Left lung (tissue), 14 donors: ENCODE measurements at places on chromosomes 6 and 20.

- DNase-seq = no peak
Measured at GRCh38 chr6:35569011-35569461, 56.3 kb upstream of the TULP1 start.

DNA sequence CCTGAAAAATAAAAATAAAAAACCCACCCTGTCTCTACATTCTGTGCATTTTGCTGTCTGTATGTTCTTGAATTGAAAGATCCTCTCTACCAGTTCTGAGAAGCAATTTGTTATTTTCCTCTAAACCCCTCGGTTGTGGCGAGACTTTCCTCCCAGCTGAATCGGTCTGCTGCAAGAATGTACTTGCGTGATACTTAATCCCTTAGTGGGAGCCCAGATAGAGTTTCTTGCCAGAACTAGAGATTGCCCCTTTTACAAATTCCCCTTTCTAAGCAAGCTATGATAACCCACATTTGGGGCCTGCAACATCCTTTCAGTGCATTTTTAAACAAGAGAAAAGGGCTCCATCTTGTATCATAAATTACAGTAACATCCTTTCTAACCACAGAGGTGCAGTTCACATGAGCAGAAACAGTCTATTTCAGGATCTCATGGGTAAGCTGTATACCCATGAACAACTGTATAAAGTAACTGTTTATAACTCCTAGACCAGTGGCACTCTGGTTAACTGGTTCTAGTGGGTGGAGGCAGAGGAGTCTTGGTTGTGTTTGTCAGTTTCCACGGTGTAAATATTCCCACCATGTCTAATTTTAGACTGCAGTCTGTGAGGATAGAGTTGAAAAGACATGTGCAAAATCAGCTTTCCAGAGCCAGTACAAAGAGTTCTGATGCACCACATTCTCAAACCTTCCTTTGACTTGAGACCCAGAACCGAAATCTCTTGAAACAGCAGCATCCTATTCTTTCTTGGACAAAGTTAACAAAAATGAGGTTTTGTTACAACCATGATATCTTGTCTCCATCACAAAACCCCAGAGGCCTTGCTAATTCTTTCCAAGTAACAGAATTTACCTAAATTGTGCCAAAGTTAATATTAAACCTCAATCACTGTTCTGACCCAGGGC lies 113.1 kb upstream of the ZNF217 start:
- no peak for DNase-seq

GRCh38 chr6:129767776-129768485 lies 58.0 kb upstream of the ARHGAP18 start:
- DNase-seq = no peak

DNA sequence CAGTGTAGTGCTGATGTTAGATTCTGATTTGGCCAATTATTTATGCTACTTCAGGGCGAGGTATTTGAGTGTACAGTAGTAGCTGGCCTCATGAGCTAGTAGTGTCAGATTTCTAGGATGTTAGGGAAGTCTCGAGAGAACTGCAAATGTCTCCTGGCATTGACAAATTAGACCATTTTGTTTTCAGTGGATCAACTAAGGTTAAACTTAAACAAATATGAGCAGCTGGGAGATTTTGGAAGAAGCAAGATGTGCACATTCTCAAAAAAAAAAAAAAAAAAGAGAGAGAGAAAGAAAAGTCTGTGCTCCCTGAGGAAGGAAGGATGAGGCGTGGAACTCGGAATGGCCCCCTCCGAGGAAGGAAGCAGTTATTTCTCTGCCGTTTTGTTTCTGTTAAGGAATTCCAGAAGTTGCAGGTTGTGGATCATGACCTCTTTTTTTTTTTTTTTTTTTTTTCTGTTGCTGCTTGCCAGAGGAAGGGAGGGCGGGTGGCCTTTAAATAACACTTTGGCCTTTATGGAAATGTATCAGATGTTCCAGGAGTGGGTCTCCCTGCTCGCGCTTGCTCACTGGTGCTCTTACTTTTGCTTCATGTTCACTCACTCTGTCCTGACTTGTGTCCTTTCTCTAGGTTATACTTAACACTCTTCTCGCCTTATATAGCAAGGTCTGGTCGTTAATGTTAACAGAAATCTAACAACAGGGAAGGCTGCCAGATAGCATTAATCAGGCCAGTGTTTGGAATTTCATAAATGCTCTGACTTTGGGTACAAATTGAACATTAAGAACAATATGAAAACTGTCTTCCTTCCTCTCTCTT lies 124.4 kb downstream of the TCP11 start:
- DNase-seq = no peak

GRCh38 chr6:143222801-143223231 lies 162.1 kb downstream of the AIG1 start:
- DNase-seq = peak; percentile 53

DNA sequence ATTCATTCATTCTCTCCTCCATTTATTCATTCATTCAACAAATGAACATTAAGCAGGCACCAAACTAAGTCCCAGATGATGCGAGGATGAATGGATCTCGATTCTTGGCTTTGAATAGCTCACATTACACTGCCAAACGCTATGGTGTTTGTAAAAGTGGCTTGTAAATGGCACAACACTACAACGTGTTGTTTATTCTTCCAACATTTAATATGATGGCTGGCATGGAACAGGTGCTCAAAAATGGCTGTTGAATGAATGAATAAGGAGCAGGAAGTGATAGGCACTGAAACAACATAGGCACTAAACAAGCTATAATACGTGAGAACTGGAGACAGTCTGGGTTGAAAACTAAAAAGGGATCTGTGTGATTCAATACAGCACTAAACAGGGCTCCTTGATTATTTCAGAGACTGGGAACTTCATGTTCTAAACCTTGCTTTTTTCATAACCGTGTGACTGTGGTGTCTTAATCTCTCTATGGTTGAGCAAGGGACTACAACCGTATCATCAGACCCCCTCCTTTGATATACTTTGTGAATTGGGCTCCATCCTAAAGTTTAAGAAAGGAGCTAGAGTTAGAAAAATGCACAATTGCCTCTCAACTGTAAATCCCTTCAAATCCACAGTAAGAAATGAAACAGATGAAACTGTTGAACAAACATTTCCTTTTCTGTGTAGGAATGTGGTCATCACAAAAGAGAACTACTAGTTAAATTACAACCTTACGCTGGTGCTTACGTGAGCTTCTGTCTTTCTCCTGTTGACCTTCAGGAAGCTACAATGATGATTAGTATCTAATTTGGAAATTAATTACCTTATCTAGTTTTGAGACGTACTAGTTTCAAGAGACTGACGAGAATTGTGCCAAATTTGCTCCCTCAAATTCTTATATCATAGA lies 16.9 kb upstream of the SLC16A10 start:
- no peak for DNase-seq

DNA sequence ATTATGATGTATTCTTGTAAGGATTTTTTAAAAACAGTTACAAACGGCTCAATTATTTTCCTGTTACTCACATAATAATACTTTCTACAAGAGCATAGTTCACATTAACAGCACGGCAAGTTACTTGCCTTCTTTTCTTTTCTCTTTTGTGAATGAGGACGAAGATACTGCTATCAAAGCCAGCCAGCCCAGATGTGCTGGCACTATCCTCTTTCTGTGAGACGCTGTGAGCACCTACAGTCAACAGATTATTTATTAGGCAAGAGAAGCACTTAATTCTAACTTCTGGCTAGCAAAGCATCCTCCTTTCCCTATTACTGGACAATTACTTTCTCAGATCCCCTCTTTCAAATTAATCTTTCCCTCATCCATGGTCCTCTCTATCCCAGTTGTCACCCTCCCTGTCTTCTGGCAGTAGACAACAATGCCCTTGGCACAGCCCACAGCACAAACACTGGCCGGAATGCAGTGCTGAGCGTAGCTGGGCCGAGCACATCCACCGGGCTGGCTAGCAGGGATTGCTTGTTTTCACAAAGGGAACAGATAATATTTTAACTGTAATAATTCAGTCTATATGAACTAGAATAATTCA lies 262.1 kb downstream of the FOXC1 start:
- DNase-seq = peak; percentile 20

DNA sequence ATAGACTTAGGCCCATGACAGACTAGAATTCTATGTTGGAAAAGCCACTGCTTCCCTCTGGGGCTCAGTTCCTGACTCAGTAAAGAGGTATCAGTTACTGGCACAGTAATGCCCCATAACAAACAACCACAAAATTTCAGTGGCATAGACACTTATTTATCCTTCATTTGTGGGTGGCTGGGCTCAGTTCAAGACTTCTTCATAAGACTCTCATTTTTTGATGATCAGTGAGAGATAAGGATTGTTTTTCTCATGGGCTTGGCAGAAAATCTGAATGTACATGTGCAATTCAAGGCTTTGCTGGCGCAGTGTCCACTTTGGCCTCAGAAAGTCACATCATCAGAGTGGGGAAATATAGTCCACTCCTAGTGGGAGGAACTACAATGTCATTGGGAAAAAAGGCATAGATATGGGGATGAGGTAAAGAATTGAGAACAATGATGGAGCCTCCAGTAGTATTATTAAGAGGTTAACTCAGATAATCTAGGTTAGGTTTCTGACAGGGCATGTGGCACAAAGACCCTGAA lies 384.6 kb upstream of the FLRT3 start:
- no peak for DNase-seq

GRCh38 chr20:11119573-11119972 lies 445.8 kb upstream of the JAG1 start:
- no peak for DNase-seq

DNA sequence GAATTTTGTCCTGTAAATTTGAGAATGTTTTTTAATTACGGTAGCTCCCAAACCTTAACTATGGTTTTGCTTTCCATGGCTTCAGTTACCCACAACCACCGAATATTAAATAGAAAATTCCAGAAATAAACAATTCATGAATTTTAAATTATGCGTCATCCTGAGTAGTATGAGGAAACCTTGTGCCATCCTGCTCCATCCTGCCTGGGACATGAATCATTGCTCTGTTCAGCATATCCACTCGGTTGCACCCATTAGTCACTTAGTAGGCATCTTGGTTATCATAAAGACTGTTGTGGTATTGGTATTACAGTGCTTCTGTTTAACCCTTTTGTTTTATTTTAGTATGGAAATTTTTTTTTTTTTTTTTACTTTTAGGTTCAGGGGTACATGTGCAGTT lies 39.7 kb downstream of the KCNS1 start:
- no peak for DNase-seq

- DNase-seq = no peak
Measured at GRCh38 chr20:42595625-42596024, 594.1 kb downstream of the PTPRT start.

- peak; percentile 37 for DNase-seq
Measured at GRCh38 chr6:43886717-43887339, 116.8 kb downstream of the VEGFA start.

DNA sequence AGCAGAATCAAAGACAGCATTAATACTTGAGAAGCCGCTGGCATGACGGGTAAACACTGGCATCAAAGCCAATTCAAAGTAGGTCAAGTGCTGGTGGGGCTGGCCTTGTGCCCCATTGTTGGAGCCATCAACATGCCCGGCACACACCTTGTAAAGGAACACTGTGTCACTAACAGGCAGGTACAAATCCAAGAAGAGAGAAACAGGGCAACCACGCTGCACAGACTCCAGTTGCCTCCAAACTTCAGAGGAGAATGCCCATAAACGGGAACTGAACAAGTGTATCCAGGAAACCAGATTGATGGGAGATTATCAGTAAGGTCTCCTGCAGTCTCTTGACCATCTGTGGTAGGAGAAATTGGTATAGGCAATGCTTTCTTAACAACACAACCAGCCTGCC lies 127.0 kb upstream of the STXBP5 start:
- DNase-seq = peak; percentile 58

- DNase-seq = no peak
Measured at GRCh38 chr6:44189257-44189656, 27.5 kb upstream of the MYMX start.

- DNase-seq = no peak
Measured at GRCh38 chr6:97322811-97323210, 39.8 kb upstream of the MMS22L start.

DNA sequence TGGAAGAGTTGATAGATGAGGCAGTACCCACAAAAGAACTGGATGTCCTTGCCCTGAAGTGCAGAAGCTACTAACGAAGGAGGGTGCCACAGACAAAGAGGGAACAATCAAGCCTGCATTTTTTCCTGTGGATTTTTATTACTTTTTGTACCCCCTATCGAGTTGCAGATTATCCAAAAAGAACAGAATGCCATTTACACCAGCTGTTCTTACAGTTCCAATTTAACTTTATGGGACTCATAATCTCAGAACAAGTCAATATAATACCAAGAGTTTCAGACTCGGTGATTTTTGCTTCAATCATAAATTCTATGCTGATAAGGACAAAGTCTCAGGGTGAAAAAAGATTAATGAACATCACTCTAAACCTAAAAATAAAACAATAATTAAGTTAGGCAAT lies 4.0 kb upstream of the CNKSR3 start:
- DNase-seq = no peak

- DNase-seq = no peak
Measured at GRCh38 chr6:170288091-170288631, 2.7 kb downstream of the DLL1 start.

DNA sequence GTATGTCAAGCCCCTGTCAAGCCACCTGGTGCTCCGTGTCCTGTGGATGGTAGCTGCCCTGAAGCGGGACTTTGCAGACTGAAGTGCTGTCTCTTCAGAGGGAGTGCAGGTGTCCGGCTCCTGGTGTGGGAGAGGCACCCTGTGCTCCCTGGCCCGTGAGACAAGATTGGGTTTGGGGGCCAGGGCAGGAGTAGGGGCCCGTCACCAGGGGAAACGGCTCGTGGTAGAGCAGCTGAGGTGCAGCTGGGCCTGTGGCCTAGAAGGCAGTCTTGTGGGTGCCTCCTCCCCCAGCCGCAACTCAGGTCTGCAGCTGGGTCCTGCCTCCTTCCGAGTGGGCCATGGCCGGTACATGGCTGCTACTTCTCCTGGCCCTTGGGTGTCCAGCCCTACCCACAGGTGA lies at the start of gene PTCRA:
PTCRA (plus strand) TSS at position 322 of the 400 bp plus-strand sequence; CDS start at position 339, 17 bp downstream.
- DNase-seq = no peak

GRCh38 chr6:44341095-44341890 lies 1.2 kb upstream of the SPATS1 start:
- DNase-seq = no peak

DNA sequence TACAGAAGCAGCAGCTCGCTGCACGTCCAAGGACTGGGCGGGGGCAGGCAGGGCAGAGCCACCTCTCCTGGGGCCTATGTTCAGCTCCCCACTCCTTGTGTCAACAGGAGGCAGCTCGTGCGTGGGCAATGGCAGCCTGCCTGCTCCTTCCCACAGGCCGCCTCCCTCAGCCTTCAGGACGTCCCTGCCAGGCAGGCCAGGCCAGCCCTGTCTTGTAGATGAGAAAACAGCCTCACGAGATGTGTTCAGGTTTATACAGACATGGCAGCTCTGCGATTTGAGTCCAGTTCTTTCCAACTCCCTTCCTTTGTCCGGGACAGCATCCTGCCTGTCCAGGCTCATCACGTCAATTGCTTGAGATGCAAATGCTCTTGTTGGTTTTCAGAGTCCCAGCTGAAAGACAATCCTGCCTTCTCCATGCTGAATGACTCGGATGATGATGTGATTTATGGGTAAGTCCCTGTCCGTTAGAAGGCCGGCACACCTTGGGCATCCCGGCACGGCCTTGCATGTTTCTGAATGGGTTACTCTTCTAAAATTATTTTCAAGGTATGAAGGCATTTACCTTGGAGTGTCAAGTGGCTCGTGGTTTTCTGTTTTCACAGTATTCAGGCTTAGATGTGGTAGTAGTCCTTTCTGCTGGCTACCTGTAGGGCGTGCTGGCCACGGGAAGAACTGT lies 13.5 kb downstream of the DYNLT1 start:
- DNase-seq = no peak
